RKO (cell line): ENCODE measurements at places on chromosomes 12 and 14.

GRCh38 chr12:109156036-109156435 is 39.6 kb downstream of the ACACB start:
- no peak for DNase-seq

- peak; percentile 86 for DNase-seq
Measured at GRCh38 chr12:27703720-27704452, 6.7 kb upstream of the MRPS35 start.

GRCh38 chr14:31243860-31244259 is 36.3 kb upstream of the HECTD1 start:
- peak; percentile 6 for DNase-seq

DNA sequence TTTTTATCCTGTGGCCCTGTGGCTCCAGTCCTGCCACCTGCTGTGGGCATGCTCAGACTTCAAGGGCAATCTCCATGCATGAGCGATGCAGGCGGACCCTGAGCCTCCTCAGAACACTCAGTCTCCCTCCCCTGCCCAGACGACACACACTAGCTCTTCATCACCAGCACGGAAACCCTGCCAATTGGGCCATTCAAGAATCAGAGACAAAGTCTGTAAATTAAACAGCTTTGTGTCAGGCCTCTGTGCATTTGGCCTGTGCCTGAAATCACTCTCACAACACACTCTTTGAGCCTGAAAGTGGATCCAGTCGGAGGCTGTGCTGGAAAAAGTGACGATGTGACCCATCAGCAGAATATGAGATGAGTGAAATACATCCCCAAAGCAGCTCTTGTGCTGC is 12.5 kb downstream of the POU6F1 start:
- DNase-seq: no peak

DNA sequence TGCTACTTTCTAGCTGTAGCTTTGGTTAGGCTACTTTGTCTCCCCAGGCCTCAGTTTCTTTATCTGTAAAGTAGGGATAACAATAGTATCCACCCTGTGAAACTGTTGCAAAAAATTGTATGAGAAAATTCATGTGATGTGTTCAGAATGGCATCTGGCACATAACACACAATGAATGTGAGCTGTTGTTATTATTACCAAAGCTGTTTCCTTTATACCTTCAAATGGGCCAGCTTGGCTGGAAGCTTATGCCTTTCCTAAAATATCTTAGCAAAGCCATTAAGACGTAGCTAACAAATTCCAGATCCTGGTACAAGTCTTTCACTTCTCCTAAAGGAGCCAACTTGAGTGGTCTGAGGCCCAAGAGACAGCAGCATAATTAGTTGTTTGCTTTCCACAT is 25.2 kb upstream of the MANSC4 start:
- DNase-seq: no peak

DNA sequence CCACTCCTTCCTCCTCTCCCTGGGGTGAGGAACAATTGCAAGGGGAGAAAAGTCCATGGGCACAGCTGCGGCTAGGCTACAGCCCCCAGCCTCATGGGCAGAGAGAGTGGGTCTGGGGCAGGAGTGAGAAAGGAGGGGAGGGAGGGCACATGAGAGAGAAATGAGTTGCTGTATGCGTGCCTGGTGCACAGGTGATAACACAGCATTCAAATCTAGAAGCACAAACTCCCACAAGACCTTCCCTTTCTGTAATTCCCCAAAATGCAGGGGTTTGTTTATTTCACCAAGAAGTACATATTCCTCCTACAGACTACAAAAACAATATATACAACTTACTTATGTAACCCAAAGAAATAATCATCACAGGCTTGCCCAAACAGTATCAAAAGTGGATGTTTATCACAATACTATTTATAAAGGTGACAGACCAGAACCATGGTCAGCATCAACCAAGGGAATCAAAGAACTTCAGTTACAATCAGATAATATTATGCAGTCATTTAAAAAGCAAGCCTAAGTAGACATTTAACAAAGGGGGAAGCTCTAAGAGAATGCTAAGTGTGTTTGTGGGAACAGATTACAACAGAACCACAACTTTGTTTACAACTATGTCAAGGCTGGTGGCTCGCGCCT is 54.2 kb downstream of the ITPK1 start:
- DNase-seq: no peak

- no peak for DNase-seq
Measured at GRCh38 chr12:69476276-69477017, 6.3 kb downstream of the FRS2 start.

- no peak for DNase-seq
Measured at GRCh38 chr12:53734425-53734824, 7.2 kb upstream of the CALCOCO1 start.

DNA sequence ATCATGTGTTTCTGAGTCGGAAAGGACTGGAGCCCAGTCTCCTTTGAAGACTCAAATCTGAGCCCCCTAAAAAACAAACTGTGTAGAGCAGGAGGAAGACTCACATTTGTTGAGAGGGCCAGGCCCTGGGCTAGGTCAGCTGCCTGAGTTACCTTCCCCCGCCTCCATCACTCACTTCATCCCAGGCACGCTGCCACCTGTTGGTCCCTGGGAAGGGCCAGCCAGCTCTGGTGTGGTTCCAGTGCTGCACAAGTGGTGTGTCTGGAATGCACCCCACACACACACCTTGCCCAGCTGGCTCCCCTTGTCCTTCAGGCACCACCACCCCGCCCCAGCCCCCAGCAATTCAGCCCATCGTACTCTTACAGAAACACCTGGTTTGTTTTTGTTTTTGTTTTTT is 9.0 kb downstream of the MVK start:
- no peak for DNase-seq

DNA sequence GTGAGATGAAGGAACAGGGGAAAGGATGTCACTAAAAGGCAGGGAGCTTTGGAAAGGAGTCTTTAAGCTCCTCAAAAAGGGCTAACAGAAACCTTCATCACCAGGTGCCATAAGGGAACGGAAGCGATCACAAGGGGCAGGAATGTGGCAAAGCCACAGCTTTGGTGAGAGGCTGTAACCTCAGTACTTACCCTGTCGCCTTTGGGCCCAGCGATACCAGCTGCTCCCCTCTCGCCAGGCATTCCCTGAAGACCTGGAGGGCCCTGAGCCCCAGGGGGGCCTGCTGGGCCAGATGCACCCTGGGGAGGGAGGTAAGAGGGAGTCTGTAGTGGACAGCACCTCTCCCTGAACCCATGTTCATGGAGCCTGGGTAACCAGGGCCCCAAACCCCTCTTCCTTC is 18.9 kb downstream of the TMEM106C start:
- no peak for DNase-seq

DNA sequence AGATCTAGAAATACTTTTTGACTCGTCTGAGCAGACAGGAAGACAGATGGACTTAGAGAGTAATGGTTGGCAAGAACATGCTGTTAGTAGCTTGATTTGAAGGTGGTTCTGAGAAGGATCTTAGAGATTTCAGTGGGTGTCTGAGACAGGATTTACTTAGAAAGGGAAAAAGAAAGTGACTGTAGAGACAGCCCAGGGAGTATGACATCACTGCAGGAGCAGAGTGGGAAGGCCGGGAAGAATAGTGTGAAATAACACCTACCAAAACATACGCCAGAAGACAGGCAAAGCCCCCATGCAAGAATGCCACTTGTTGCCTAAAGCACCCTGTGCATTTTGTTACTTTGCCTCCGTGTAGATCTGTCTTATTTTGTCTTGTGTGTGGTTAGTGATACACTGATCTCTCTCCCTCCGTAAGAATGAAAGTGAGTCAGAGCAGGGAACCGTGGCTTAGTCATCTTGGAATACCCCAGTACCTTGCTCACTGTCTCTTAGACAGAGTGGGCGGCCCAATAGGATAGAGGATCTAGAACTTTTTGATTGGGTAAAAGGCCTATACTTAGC is 161.3 kb upstream of the IFNG-AS1 start:
- DNase-seq: peak; percentile 96

DNA sequence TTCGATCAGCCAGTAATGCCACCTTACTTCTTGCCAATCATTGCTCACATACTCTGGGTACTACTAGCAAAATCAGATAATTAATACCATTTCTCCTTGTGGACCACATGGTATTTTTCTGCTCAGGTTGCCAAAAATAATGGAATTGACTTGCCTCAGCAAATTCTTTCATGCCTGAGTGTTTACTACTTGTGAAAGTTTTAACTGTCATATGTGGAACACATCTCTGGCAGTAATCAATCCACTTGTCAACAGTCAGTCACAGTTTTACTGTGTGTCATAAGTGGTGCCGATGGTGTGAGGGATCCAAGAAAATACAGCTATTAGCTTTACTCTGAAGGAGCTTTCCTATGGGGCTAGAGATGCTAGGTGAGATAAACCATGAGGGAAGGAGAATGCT is 55.3 kb upstream of the ATF1 start:
- no peak for DNase-seq

GRCh38 chr14:39015360-39015961 is 87.6 kb downstream of the SEC23A start:
- DNase-seq: peak; percentile 71

DNA sequence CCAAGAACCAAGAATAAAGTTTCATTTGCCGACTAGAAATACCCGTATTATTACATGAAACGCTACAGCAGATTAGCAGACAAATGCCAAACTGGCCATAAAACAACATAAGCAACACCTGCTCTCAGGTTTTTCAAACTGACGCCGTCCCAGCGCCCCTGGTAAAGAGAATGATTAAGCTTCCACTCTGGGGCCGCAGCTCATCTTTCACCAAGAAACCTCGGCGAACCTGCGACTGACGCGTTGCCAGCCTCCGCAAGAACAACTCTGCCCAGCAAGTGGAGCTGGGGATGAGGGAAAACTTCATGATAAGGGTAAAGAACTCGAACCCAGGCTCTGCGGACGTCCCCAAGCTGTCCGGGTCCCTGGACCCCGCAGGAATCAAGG is 530 bp downstream of the ARL1 start:
- DNase-seq: no peak

- no peak for DNase-seq
Measured at GRCh38 chr12:74490390-74491064, 47.1 kb upstream of the ATXN7L3B start.

DNA sequence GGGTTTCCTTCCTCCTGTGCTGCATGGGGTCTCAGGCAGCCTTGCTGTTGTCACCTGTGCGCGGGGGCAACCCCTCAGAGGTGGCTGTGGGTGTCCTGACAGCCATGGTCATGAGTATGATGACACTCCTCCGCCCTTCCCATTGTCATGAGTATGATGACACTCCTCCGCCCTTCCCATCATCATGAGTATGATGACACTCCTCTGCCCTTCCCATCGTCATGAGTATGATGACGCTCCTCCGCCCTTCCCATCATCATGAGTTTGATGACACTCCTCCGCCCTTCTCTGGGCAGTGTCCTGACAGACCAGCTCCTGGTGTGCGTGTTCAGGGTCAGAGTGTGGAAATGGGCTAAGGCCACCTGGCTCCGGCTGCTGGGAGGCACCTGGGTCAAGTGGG is 40.0 kb downstream of the FBRSL1 start:
- DNase-seq: no peak

DNA sequence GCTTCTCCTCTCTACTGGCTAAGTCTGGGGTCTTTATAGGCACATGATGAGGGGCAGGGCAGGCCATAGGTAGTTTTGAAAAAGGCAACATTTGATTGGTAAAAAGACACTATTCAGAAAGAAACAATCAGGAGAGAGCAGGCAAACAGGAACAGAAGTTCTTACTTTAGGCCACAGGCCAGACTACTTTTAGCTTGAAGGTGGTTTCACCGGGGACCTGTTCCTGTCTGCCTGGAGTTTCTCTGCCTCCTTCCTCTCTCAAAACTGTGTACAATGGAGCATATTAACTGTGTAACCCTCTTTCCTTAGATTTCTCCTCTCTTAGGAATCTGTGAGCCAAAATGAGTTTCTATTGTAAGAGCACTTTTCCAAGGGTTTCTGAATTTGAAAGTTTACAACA is 167.9 kb upstream of the AVPR1A start:
- no peak for DNase-seq

DNA sequence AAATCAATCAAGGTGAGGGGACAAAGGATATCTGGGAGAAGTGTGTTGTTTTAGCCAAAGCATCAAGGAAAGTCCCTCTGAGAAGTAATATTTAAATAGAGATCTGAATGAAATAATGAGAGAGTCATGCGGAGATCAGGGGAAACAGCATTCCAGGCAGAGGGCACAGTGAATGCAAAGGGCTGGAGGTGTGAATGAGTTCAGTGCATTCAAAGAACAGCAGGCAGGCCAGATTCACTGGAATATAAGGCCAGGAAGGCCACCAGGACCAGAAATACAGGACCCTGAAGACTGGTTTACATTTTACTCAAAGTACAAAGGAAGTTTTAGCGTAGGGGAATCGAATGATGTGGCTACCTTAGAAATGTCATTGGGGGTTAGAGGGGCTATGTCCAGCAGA is 436.2 kb upstream of the TMEM132C start:
- no peak for DNase-seq

DNA sequence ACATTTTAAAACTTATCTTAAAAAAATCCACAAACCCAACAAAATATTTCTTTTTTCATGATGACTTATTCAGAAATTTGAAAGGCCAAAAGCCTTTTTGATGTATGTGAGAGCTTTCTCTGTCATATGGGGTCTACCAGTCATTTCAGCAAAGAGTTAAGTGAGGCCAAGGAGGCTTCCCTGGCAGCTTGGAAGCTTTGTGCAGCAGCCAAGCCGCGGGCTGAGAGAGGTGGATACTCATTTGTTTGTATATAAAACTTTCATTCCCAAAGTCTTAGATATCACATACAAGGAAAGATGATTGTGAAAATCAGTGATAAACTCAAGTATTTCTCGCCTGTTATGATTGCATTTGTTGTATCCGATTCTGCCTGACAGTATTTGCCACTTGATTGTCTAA is 48.5 kb upstream of the RNU6-8 start:
- DNase-seq: no peak

DNA sequence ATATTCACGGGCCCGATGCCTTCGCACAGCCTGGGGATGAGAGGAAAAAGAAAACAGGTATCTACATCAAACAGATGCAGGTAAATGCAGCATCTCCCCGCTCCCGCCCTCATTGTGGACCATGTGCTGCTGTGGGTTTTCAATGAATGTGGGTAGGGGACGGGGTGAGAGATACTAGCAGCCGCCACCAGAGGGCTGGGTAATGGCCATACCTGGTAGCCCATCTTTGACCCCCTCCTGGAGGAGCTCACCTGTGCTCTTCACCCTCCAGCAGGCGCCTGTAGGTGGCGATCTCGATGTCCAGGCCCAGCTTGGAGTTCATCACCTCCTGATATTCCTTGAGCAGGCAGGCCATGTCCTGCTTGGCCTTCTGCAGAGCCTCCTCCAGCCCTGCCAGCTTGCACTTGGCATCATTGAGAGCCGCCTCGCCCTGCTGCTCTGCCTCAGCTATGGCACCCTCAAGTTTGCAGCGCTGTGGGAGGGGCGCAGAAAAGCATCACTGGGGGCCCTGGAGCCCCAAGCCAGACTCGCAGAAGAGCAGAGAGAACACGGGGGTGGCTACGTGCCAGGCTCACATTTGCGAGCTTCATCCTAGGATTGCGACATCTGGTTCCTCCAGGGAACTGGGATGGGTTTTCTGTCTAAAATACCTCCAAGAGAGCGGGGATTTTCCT is 10.2 kb downstream of the KRT82 start:
- DNase-seq: no peak

GRCh38 chr14:56902385-56902784 is 92.1 kb upstream of the OTX2 start:
- no peak for DNase-seq

- no peak for DNase-seq
Measured at GRCh38 chr12:76201758-76202157, 117.3 kb upstream of the NAP1L1 start.
